ENCODE measurements at places on chromosomes 1 and 21.

- DNase-seq = no peak
Measured at GRCh38 chr1:43849670-43850069, 83.9 kb upstream of the ARTN start.

- no peak for DNase-seq
Measured at GRCh38 chr1:56915960-56916359, 49.9 kb downstream of the C8B start.

DNA sequence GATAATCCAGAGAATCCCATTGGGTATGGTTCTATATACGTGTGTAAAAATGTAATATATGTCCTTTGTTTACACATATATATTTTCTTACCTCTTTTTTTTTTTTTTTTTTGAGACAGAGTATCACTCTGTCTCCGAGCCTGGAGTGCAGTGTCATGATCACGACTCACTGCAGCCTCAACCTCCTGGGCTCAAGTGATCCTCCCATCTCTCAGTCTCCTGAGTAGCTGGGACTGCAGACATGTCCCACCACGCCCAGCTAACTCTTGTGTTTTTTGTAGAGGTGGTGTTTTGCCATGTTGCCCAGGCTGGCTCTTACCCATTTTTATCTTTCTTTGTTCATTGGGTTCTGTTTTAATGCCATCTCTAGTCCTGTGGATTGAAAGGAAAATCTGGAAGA, 59.5 kb downstream of the ZBTB17 start:
- DNase-seq = no peak

- DNase-seq = peak; percentile 40
Measured at GRCh38 chr21:31780944-31781343, 49.0 kb upstream of the SCAF4 start.

DNA sequence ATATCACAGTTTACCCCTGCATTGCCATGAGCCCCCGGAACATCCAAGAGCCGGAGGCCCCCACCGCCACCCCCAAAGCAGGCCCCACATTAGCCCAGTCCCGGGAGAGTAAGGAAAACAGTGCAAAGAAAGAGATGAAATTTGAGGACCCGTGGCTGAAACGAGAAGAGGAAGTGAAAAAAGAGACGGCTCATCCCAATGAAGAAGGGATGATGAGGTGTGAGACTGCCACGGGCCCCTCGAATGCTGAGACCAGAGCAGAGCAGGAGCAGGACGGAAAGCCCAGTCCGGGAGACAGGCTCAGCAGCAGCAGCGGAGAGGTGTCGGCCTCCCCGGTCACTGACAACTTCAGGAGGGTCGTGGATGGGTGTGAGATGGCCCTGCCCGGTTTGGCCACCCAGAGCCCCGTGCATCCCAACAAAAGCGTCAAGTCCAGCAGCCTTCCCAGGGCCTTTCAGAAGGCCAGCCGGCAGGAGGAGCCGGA, 532.4 kb downstream of the KIF26B start:
- DNase-seq = no peak

DNA sequence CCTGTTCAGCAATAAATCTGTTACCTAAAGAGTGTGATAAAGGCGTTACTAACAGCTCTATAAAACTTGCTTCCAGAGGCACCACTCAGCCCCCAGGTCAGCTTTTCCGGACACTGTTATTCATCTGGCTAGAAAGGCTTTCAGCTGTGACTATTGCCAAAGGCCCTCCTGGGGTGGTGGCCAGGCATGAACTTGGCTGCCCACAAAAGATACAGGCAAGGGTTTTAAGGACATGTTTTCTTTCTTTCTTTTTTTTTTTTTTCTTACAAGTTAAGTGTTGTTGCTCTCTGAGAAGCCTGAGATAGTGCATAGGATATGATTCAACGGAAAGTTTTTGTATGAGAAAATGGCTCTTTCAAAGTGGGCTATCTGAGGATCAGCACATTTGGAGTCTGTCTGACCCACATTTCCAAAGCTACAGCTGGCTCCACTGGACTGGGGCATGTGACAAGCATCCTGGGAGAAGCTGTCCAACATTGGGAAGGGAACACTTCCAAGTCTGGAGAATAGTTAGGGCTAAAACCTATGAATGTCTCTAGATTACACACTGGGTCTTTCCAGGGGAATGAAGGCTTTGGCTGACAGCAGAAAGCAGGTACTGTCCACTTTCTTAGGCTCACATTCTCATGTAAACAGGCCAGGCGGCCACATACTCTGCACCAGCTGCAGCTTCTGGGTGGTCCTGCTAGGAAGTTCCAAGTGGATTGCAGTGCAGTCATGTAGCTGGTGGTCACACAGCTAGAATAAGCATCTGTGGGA, 639.7 kb downstream of the LMO4 start:
- DNase-seq = no peak
